T-helper 17 cell (primary cell): ENCODE measurements at places on chromosomes 12 and 14.

GRCh38 chr14:21024585-21025370 is at the start of gene NDRG2:
Gene NDRG2, minus strand, starts transcription at chr14:21025061. Its CDS starts 1,746 bp downstream, at chr14:21023315.
- DNase-seq = peak; percentile 58

DNA sequence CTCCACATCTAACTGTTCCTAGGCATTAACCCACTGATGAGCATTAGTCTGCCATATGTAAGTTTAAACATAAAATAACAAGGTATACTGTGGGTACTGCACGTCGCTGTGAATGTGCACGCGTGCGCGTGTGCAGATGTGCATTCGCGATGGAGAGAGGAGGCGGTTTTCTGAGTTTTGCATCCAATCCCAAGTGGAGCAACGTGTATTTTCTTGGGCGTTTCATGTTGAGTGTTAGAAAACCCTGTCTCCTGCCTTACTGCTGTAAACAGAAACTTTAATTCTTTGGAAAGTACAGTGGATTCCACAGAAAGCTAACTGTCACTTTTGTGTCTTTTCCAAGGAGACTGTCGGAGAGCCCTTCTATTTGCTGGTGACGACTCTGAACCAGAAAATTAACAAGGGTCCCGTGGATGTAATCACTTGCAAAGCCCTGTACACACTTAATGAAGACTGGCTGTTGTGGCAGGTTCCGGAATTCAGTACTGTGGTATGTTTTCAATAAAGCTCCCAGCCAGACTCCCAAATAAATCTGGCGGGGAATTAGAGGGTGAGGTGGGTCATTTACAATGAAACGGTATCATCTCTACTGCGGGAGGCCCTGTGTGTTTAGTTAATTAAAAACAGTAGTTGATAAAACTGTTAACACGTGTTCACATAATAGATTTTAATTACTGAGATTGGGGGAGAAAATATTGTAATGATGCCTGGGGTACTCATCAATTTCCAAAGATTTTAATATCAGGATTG is 116.5 kb downstream of the PLXNC1 start:
- DNase-seq = no peak

DNA sequence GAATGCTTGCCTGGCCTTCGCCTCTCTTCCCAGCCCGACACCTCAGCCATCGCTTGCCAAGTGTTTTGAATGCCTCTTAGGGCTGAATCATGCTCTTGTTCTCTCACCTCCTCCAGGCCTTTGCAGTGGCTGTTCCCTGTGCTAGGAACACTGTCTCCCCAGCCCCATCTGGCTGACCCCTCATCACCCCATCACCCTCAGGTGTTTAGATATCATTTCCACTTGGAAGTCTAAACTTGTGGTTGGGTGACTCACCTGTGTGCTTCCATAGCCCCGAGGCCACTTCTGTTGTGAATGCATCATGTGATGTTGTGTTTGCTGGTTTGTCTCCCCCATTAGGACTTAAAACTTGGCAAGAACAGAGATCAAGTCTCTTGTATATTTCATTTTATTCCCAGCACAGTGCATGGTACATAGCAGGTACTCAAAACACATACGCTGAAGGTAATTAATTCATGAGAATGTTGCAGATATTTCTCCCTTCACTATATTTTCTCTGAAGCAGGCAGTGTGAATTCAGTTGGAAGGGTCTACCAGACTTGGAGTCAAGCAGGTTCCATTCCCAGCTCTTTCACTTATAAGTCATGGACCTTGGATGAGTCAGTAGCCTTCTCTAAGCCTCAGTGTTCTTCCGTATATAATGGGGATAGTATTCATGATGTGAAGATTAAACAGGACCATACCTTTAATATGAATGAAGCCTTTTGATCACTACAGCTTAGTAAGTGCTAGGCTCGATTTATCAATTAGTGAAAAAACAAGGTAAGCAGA is 67.8 kb downstream of the HRK start:
- DNase-seq = no peak

- no peak for DNase-seq
Measured at GRCh38 chr14:50229681-50230080, 1.7 kb downstream of the SOS2 start.

GRCh38 chr12:52221912-52222457 is 11.1 kb upstream of the KRT7 start:
- DNase-seq = no peak

DNA sequence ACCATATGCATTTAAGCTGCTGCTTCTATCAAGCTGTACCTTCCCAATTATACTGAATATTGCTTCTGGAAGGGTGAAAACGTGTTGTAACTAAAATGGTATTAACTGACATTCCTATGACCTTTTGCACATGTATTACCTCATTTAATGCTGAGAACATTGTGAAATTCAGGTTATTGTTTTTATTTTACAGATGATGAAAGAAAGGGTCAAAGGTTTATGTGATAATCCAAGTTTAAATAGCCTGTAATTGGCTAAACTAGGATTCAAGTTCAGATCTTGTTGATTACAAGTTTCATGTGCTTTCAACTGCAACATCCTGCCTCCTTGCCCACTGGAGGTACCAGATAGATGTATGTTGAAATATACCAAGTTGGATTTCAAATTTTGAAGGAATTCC is 433.3 kb upstream of the PRICKLE1 start:
- no peak for DNase-seq

- DNase-seq = no peak
Measured at GRCh38 chr12:24226745-24227350, 277.4 kb upstream of the SOX5 start.

- no peak for DNase-seq
Measured at GRCh38 chr12:14840616-14841015, 2.7 kb downstream of the ART4 start.

GRCh38 chr14:32762886-32763285 is 175.8 kb upstream of the NPAS3 start:
- no peak for DNase-seq

- no peak for DNase-seq
Measured at GRCh38 chr12:44827832-44828438, 48.2 kb downstream of the NELL2 start.

DNA sequence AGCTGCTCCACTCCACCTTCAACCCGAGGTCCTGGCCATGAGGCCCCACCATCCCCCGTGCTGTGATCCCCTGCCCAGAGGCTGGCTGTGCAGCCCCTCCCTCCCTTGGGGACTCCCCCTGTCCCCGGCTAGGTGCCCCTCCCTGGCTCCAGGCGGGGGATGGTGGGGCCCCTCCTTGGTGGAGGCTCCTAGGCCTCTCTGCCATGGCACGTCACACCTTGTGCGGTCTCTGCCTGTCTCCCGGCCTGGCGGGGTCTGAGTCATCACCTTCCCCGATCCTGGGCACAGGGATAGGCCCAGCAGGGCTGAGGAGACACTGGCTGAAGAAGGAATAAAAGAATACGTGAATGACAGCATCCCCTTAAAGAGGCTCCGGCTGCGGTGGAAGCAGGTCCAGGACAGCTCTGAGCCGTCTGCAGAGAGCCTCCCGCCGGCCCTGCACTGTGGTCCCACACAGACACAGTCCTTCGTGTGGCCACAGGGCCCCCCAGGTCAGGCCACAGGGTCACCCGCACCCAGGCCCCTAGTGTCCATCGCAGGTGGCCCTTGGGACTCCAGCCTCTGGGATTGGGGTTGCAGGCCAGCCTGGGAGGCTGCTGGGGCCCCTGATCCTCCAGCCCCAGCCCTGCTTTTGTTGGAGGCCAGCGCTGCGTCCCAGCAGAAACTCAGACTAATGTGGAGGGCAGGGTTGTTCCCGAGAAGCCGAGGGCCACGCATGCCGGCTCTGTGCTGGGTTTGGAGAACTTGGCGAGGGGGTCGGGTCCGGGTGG is 43.6 kb downstream of the KIF26A start:
- DNase-seq = no peak

- no peak for DNase-seq
Measured at GRCh38 chr14:32727832-32728231, 210.8 kb upstream of the NPAS3 start.

DNA sequence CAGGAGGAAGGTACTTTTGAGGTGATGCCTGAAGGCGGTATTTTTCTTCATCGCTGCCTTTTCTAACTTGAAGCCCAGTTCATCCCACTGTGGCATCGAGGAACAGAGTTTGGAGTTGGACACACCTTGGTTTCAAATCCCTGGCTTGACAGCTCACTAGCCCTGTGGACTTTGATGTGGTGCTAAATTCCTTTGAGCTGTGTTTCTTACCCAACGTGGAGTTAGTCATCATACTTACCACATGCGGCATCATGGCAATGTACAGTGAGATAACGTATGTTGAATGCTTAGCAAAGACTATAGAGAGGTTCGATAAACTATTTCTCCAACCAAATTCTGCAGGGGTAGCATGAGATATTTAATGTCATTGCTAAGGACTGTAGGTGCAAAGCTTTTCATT is 3.4 kb downstream of the PLEKHG3 start:
- DNase-seq = no peak

GRCh38 chr12:96242597-96242996 is 48.4 kb downstream of the ELK3 start:
- DNase-seq = no peak

GRCh38 chr12:124440841-124441381 is 126.5 kb downstream of the NCOR2 start:
- DNase-seq = no peak

- DNase-seq = no peak
Measured at GRCh38 chr14:68219407-68219806, 399.8 kb downstream of the RAD51B start.

DNA sequence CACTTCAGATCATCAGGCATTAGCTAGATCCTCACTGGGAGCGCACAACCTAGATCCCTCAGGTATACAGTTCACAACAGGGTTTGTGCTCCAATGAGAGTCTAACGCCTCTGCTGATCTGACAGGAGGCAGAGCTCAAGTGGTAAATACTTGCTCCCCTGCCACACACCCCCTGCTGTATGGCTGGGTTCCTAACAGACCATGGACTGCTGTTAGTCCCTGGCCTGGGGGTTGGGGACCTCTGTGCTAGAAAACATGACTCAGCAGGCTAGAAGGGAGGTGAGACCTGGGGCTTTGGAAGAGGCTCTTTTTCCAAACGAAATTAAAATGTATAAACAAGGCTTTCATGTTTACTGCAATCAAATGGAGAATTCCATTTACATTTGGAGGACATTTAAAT is 691.1 kb downstream of the FLRT2 start:
- DNase-seq = no peak
